Activated T-cell treated with anti-CD3 and anti-CD28 coated beads, Interleukin-2, amount 50 U/mL, for 72 hours (primary cell): ENCODE measurements at places on chromosomes 1 and 21. TPM values are rescaled to one million over a fixed set of nuclear protein-coding genes. Genes with fewer than 3 reads are reported as not detected.

DNA sequence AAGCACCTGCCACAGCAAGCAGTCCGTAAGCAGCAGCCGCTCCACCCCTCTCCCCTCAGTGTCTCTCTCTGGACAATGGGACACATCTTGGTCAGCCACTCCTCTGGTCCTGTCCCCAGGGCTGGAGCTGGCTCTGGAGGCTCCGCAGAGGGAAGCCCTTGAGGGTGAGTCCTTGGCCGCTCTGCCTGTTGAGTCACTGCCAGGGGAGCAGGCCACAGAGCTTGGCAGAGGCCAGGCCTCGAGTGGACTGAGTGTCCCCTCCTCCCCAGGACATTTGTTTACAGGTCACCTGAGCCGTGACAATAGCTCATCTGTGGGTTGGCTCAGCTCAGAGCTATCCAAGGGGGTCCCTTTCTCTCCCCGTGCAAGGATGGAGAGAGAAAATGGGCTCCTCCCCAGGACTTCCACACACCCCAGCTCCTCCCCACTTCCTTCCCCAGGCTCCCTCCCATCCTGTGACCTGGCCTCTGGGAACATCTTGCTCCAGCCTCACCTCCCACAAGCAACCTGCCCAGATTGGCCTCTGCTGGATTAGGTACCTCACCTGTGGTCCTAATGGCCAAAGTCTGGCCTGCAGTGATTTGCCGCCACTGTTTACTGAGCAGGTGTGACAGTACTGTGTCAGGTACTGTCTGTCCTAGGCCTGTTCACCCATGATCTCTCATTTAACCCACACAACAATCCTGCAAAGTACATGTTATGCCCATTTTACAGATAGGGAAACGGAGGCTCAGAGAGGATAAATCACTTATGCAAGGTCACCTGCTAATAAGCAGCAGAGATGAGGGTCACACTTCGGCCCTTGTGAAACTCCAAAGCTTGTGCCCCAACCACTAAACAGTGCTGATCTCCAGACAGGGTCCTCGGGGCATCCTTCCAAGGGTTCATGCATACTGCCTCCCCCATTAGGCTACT lies 4.8 kb downstream of the FAM131C start:
- H3K4me3 ChIP-seq, result no peak overlapping the region
- no peaks in the 10 kb centered on the region for H3K4me1 ChIP-seq
- no peak overlapping the region for H3K27ac ChIP-seq
- H3K27me3 ChIP-seq, result peaks cover 17% of the 10 kb centered on the region
- no peak for DNase-seq
- no peaks in the 10 kb centered on the region for H3K36me3 ChIP-seq

DNA sequence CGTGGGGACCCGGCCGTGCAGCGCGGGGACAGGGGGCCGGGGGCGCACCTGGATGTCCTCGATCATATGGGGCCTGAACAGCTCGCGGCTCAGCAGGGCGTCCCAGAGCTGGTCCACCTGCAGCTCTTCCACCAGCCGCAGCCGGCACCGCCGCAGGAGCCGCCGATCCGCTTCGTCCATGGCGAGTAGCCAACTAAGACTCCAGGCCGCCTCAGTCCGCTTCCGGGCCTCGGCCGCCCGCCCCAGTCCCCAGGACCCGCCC lies at the start of gene CASP9:
Gene CASP9 (minus strand): TSS at position 195 of the 262 bp plus-strand sequence. CDS start 15 bp downstream, at position 180.
- no peaks in the 10 kb centered on the region for H3K36me3 ChIP-seq
- H3K4me1 ChIP-seq, result peaks cover 52% of the 10 kb centered on the region
- peak within 1 kb of the TSS; percentile 93 for H3K27ac ChIP-seq
- no peak for DNase-seq
- H3K4me3 ChIP-seq, result peak within 1 kb of the TSS; percentile 93
- H3K27me3 ChIP-seq, result no peaks in the 10 kb centered on the region

TSPAN1 gene
- 0.34 TPM for total RNA-seq

OR2T2 gene
- not detected for total RNA-seq

SPRR5 gene
- total RNA-seq, result not detected
